Activated CD4-positive, CD25-positive, alpha-beta regulatory T cell treated with anti-CD3 and anti-CD28 coated beads, Interleukin-2, amount 50 U/mL, for 72 hours (primary cell): ENCODE measurements at places on chromosomes 16 and 17.

GRCh38 chr17:78359321-78359996 lies 418 bp downstream of the SOCS3 start:
- DNase-seq, result peak; percentile 61

DNA sequence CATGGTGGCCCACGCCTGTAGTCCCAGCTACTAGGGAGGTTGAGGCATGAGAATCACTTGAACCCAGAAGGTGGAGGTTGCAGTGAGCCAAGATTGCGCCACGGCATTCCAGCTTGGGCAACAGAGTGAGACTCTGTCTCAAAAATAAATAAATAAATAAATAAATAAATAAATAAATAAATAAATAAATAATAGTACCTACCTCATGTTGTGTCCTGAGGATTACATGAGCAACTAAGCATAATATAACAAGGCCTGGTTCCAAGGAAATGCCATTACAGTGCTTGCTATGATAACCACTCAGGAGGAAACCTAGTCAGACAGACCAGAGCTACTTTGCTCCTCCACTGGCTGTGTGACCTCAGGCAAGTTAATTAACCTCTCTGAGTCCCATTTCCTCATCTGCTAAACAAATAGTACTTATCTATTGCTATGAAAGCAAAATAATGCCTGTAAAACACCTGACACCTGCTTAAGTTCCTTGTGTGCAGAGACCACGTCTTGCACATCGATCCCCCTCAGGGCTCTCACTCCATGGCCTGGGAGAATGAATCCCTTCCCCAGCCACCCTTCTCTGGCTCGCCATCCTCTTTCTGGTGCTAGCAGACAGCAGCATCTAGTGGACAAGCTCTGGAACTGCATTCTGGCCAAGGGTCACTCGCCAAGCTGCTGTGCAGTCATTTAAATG lies 7.5 kb downstream of the EPOP start:
- DNase-seq, result peak; percentile 63

DNA sequence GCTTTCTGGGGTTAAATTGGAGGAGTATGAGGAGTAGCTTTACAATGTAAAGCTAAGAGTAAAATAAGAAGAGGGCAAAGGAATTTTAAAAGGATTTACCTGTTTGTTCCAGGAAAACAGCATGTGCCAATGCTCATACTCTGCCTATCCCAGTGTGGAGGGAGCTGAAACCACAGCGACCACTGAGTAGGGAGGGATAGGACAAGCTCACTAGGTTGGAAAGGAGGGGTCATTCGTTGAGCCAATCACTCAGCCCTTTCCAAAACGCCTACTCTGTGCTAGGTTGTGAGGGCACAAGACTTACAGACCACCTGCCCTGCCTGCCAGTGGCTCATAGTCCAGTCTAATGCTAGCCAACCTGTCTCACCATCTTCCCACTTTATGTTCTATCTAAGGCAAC lies 1.1 kb upstream of the DNAJC7 start:
- no peak for DNase-seq

DNA sequence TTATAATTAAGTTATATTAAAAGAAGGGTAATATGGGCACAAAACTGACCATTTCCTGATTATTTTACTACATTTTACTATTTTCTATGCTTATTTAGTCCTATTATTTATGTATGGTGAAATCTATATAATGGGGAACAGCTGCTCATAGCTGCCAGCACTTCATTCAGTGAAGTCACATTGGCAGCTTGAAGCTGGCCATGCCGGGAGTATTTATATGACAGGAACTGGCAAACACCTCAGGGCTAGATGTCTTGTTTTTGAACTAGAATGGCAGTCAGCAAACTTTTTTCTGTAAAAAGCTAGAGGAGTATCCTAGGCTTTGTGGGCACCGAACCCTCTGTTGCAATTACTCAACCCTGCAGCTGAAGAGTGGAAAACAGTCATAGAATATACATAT lies 104.1 kb downstream of the CDH13 start:
- no peak for DNase-seq

DNA sequence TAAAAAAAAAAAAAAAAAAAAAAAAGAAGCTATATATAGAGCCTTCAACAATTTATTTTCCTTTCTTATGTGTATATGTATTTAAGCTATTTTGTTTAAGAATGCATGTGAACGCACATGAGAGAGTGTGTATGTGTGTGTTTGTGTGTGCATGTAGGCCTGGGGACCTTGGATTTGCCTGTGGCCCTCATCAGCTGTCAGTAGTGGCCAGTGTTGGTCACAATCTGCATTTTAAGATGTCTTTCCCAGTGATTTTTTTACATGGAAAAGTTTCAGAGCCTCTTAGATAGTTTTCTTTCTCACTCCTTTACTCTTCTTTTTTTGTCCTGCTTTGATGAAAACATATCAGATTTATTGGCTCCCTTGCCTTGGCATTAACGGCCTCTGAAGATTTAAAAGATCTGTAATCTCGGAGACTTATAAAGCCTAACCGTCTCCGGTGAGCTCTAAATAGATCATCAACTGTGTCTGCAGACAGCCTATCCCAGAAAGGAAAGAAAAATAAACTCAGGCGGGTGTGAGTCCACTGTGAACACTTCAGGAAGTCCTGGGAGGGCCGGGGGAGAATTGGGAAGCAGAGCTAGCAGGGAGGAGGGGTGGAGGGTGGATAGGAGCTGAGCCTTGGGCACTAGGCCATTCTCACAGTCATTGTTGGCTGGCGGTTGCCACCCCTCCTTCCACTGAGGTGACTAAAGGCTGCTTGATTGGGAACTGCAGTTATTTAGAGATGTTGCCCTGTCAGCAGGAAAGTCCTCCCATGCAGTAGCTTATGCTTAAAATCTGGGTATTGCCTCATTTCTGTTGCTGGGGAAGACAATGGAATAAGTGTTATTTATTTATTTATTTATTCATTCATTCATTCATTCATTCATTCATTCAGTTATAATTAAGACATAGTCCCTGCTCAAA lies 86.8 kb downstream of the WWP2 start:
- no peak for DNase-seq

GRCh38 chr17:34458266-34458665 lies 95.2 kb upstream of the CCL1 start:
- DNase-seq, result no peak

DNA sequence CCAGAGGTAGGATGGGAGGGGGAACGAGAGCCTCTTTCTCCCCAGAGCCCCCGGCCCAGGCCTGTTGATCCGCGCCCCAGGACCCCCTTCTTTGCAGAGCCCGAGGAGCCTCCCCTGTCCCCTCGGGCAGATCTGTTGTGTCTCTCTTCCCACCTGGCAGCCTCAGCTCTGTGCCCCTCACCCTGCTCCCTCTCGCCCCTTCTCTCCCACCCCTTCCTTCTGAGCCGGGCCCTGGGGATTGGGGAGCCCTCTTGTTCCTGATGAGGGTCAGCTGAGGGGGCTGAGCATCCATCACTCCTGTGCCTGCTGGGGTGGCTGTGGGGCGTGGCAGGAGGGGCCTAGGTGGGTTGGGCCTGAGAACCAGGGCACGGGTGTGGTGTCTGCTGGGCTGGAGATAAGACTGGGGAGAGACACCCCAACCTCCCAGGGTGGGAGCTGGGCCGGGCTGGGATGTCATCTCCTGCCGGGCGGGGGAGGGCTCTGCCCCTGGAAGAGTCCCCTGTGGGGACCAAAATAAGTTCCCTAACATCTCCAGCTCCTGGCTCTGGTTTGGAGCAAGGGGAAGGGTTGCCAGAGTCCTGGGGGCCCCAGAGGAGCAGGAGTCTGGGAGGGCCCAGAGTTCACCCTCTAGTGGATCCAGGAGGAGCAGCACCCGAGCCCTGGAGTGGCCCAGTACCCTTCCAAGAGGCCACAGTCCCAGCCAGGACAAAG lies 65.4 kb downstream of the MRC2 start:
- DNase-seq, result no peak

DNA sequence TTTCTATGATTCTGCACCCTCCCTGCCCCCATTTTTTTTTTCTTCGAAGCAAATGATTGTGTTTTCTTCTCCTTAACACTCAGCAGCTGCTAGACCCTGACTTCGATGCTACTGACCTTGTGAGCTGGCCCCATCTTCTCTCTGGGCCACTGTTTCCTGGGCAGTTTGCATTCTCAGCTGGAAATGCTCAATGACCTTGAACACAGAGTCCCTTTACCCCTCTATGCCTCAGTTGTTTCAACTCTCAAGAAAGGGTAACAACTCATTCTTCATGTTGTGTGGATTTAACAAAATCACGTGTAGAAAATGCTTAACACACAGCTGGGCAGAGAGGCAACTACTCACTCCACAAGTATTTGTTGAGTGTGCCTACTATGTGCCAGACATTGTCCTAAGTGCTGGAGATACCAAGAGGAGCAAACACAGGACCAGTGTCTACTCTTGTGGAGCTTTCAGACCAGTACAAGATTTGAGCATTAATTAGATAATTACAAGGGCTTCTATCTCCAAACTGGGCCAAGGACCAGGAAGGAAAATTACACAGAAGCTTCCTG lies 66.2 kb downstream of the IQCK start:
- no peak for DNase-seq

- no peak for DNase-seq
These were observed 319.9 kb downstream of the GRIN2A start for GRCh38 chr16:9862327-9862726.

DNA sequence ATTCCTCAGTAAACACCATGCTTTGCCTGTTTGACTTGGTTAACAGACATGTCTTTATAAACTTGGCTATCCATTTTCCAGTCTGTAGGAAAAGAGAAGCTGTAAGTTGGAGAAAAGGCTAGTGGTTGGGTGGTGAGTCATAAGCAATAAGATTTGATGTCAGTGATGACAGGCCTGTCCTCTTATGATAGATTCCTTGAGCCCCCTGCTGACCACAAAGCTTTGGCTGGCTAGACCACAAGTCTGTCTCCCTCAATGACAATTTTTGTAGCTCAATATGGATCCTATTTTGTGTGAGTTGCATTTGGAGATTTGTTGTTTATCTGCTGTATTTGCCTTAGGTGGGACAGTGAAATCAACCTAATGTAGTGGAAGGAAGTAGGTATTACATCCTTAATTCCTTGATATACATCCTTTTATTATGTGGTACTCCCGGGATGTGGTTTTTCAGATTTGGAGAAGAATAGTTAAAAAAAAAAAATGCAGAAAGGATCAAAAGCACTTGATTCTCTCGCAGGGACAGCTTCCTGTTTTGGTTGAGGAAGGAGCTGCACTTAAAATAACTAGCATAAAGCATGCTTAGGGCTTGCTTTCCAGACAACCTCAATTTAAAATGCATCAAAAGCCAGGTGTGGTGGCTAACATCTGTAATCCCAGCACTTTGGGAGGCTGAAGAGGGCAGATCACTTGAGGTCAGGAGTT lies 67.4 kb downstream of the SIAH1 start:
- no peak for DNase-seq

DNA sequence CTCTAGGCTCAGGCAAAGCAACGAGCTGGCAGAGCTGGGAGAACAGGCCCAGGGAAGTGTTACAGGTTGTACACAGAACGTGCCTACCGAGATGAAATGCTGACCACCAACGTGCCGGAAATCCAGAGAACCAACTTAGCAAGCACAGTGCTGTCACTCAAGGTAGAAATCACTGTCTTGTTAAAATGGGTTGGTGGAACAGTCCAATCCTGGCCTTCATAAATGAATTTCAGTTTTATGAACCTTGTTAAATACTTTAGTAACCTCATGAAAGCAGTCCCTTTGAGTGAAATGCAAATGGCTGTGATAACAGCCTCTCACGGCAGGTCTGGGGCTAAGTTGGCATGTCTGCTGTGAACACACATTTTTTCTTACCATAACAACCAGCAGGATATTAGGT lies 29.0 kb downstream of the ETV4 start:
- no peak for DNase-seq

GRCh38 chr16:86026916-86027315 lies 128.0 kb downstream of the IRF8 start:
- no peak for DNase-seq

GRCh38 chr17:42832213-42832933 lies 824 bp upstream of the PSME3 start:
- no peak for DNase-seq

DNA sequence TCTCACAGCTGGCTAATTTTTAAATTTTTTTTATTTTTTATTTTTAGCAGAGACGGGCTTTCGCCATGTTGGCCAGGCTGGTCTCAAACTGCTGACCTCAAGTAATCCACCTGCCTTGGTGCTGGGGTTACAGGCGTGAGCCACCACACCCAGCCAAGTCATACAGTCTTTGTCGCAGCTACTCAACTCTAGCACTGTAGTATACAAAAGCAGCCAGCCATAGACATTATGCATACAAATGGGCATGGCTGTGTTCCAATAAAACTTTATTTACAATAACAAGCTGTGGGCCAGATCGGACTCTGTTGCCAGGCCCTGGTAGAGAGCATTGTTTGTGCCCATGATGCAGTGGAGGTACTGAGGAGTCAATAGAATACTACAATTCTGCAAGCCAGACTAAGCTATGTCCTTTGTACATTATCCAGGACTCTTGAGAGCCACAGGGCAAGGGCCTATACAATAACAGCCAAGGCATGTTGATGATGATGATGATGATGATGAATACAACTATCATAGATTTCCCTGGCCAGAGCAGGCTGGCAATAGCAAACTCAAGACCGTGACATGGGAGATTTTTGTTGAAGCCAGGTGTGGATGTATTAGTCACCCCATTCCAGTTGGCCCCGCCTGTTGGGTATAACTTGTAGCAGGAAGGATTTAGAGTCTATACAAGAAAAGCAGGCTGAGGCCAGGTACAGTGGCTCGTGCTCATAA lies 101.8 kb downstream of the MYH11 start:
- DNase-seq, result no peak

- no peak for DNase-seq
These were observed 121.3 kb downstream of the CDH13 start for GRCh38 chr16:82748026-82748425.

DNA sequence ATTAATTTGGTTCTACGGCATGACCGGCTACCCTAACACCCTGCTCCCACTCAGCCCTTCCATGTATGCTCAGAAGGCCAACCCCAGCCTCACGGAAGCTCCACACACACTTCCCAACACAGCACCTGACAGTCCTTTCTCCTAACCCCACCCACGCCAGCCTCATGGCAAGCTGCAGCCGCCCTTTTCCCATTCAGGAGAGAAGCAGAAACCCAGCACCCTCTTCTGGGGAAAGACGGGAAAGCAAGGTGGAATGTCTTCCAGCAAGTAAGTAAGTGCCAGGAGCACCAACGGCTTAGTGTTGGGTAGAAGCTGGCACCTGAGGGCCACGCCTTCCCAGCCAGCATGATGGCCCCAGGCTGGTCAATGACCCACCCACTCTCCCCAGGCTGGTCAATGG lies 32.1 kb downstream of the ABR start:
- no peak for DNase-seq

- DNase-seq, result peak; percentile 96
These were observed 452 bp downstream of the SREBF1 start for GRCh38 chr17:17836250-17836817.

GRCh38 chr17:17886226-17886625 lies 49.4 kb upstream of the SREBF1 start:
- DNase-seq, result no peak

- DNase-seq, result peak; percentile 51
These were observed 163.9 kb downstream of the PRKCB start for GRCh38 chr16:23999663-24000062.

- DNase-seq, result no peak
These were observed 1.2 kb downstream of the IRF8 start for GRCh38 chr16:85900027-85900792.
